ENCODE measurements at places on chromosomes 2 and 18.

DNA sequence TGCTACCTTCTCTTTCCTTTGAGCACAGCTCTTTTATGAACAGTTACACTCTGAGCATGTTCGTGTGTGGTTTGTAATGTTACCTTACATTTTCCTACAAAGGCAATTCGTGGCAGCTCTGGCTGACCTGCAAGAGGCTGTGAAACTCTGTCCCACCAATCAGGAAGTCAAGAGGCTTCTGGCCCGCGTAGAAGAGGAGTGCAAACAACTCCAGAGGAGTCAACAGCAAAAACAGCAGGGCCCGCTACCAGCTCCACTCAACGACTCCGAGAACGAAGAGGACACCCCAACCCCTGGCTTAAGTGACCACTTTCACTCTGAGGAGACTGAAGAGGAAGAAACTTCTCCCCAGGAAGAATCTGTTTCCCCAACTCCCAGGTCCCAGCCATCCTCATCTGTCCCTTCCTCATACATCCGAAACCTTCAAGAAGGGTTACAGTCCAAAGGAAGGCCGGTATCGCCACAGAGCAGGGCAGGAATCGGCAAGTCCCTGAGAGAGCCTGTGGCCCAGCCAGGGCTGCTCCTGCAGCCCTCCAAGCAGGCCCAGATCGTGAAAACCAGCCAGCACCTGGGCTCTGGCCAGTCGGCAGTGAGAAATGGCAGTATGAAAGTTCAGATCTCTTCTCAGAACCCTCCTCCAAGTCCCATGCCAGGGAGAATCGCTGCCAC, 56.9 kb downstream of the WDSUB1 start:
- no peak for DNase-seq

DNA sequence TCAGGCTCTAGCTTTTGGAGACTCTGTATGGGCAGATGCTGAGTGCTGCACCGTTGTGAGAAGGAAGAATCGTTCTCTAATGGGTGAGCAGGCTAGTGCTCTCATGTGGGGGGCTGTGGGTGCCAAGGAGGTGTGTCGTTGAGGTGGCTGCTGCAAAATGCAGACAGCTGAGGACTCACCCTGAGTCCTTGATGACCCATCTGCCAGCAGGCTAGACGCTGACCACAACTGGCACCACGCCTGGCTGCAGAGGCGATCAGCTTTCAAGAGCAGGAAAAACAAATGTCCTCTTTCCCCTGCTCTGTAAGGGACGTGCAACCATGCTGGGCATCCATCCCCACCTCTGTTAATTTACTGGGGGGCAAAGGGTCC, 48.2 kb downstream of the HAUS1 start:
- peak; percentile 85 for DNase-seq

GRCh38 chr18:74682991-74683297, 85.3 kb downstream of the ZNF407 start:
- no peak for DNase-seq

DNA sequence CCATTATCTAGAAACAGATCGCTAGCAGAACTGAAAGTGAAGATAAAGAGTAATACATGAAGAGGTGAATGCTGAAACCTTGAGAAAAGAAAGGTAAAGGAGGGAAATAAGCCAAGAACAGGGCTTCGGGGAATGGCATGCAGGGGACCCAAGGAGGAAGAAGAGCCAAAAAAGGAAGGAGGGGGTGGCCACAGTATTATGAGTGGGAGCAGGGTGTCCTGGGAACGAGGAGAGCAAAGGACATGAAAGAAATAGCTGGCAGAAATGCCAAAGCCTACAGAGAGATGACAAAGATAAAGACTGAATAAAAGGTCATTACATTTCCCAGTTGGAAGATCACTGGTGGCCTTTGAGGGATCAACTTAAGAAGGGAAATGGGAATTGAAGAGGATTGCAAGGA, 82.9 kb downstream of the ACTR3 start:
- DNase-seq: no peak

DNA sequence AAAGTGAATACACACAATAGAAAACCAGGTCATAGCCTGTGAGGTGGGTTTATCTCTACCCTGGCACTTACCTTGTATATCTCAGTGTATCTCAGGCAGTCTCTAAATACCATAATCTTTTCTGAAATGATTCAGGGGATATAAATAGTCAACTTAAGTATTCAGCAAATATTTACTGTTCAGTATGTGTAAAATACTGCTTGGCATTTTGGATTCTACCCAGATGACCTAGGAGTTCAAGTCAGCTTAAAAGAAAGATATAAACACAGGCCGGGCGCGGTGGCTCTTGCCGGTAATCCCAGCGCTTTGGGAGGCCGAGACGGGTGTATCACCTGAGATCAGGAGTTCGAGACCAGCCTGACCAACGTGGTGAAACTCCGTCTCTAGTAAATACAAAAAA, 23.8 kb downstream of the GRHL1 start:
- no peak for DNase-seq

GRCh38 chr2:37654932-37655841, 16.3 kb downstream of the CDC42EP3 start:
- no peak for DNase-seq

- no peak for DNase-seq
Observed at GRCh38 chr2:10045561-10046355, 2.4 kb downstream of the KLF11 start.

DNA sequence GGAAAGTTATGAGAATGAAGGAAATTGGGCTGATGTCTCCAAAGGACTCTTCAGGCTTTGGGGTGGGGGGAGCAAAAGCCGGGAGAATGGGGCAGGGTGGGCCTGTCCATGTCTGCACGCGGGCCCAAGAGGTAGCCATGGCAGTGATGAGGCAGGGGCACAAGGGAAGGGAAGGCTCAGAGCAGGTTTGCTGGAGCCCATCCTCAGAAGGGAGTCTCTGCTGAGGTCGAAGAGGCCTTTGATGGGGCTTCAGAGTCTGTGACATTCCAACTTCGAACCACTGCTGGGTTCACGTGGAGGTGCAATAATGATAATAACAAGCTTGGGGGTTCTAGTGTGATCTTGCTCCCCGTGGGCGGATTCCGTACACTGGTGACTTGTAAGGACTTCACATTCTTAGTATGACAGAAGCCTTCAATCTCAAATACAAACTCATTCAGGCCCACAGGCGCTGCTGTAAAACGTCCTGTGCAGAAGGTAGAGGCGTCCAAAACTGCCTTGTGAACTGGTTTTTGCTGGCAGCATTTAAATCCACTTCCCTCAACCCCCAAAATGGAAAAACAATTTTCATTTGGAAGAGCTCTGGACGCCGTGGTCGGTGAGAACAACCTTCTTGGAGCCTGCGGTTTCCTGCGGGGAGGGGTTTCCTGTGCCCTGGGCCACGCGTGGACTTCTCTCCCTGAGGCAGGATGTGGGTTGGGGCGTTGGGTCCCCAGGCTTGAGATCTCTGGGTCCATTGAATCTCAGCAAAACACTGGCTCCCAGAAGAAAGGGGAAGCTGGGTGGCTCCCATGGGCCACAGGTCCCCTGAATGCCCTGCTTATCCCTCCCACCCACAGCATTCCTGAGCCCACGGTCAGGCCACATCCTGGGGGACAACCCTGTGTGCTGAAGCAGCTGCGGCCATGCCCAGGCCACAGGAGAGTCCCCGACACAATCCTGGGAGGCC, 151.0 kb downstream of the TPO start:
- DNase-seq: peak; percentile 66

Measured in RPMI7951 (cell line).